ENCODE measurements at places on chromosomes 7 and 10.
A peak's percentile ranks its signal among the peaks of the same experiment; 100 is the strongest.

DNA sequence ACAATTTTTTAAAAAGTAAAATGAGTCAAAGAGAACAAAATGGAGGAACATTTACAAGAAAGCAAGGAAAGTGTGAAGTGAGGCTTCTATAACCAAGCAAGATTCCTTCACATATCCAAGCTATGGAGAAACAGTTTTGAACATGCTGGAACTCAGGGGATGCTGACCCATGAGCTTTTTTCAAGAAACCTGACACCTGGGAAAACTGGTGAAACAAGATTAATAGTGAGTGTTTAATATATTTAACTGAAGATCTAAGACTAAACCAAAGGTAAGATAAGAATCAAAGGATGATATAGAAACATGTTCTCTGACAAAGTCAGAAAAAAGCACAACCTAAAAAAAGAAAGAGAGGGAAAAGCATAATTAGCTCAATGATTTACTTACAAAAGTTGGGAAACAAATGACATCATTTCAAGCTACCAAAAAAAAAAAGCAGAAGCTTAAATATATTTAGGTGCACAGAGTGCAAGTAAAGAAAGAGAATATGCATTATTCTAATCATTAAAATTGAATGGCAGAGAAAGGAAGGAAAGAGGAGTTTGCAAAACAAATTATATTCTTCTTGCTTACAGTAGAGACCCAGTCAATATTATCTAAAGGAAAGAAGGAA is 24.9 kb downstream of the C7orf25 start:
- DNase-seq = peak; percentile 46

- peak; percentile 72 for DNase-seq
Observed at GRCh38 chr7:107506674-107507339, 37.0 kb downstream of the GPR22 start.

GRCh38 chr7:129858490-129858889 is 94.3 kb downstream of the UBE2H start:
- DNase-seq = no peak

- no peak for DNase-seq
Observed at GRCh38 chr10:131855461-131856401, 45.1 kb upstream of the PPP2R2D start.

DNA sequence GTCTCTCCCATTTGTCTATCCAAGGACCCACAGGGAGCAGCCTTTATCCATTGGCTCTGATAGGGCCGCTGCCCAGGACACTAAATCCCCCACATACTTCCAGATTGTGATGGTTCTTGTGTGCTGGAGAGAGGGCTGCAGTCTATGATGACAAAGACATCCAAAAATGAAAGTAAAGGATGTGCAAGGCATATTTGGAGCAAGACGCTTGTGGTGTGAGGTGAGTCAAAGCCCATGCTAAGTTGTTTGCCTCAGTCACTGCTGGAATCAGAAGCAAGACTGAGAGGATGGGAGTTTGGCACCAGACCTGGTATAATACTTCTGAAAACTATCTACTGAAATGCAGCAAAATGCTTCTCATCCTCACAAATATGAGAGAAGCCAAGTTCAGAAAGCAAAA is 22.7 kb downstream of the ZNF22 start:
- no peak for DNase-seq

DNA sequence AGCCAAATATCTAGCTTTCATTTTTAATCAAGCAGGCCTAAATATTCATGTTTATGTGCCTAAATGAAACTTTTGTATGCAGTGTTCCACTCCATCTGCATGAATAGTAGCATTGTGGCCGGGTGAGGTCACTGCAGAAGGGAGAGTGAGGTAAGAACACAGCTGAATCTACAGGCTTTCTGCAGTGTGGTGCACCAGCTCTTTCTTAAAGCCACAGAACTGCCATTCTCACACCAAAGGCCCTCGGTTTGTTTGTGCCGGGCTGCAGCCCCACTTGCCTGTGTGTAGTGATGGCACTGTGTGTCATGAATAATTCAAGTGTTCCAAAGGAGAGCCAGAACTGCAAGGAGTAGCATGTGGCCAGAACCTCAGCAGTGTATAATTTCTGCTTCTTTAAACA is 204.1 kb downstream of the TRIL start:
- no peak for DNase-seq

DNA sequence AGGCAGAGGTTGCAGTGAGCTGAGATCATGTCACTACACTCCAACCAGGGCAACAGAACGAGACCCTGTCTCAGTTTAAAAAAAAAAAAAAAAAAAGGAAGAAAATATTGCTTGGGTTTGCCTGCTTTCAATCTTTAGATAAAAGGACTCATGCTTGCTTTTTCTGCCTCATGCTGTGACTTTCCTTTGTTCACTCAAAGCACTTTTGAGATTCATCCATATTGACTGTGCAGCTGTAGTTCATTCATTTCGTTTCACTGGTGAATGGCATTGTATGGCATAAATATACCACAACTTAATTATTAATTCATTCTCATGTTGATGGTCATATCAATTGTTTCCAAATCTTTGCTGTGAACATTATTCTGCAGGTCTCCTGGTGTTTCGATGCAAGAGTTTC is 97.6 kb upstream of the NFE2L3 start:
- DNase-seq = no peak

- no peak for DNase-seq
Observed at GRCh38 chr7:36408589-36408988, 18.9 kb downstream of the ANLN start.

- no peak for DNase-seq
Observed at GRCh38 chr10:32179836-32180235, 123.6 kb upstream of the KIF5B start.

GRCh38 chr10:124621637-124622036 is 122.5 kb downstream of the FAM53B start:
- DNase-seq = no peak

DNA sequence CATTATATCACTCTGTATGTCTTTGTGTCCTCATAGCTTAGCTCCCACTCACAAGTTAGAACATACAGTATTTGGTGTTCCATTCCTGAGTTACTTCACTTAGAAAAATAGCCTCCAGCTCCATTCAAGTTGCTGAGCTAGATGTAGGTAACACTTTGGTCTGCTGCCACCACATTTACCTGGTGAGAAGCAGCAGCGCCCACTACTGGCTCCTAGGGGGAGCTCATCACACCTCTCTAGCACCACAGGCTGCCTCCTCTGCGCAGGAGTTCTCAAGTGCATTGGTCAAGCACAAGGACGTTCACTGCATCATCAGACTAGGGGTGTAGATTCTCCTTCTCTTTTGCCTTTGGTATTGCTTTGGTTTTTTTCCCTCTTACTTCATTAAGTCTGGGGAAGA is 530.9 kb upstream of the AUTS2 start:
- no peak for DNase-seq

DNA sequence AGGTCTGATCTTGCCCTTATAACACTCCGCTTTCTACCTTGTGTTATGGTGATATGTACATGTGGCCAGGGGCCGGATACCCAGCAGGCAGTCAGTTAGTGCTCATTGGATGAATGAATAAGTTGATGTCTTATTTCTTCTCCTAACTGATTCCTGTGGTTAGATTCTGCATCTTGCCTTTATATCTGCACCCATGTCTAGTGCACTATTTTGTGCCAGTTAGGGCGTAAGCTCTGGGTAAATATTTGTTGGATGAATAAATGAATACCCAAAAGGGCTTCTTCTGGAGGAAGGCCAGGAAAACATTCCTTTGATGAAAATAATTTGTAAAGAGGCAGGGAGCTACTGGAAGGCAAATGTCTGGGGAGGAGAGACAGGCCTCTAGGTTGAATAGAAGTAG is 148.2 kb downstream of the CHN2 start:
- no peak for DNase-seq

DNA sequence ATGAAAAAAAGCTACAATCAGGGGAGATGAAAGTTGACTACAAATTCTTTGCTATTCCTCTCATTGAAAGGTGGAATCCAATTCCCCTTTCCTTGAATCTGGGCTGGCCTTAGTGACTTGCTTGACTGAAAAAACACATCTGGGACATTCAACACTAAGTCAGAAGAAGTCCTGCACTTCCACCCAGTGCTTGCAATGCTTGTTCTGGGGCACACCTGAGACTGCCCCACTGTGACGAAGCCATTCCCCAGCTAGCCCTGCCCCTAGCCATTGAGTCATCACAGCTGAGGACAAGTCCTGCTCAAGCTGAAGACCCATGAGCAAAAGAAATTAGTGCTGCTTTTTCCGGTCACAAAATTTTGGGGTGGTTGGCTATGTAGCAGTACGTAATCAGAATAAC is 19.2 kb upstream of the GRID1 start:
- DNase-seq = no peak

- peak; percentile 60 for DNase-seq
Observed at GRCh38 chr10:120221873-120222485, 235.0 kb upstream of the PLPP4 start.

DNA sequence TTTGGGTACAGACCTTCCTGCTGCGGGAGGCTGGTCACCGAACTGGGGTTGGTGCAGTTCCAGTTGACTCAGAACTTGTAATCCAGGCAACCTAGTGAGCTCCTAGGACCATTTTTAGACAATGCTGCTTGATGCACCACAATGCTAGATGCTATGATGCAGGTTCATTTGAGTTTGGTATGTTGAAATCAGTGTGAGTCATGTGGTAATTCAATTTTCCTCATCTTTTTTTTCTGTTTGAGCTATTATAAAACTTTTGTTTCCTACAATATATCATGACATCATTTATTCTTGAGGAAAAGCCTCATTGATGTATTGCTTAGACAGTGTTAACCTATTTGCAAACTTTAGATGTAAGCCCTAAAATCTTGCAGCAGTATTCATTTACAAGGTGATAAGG is 40.9 kb upstream of the MTPN start:
- DNase-seq = no peak

DNA sequence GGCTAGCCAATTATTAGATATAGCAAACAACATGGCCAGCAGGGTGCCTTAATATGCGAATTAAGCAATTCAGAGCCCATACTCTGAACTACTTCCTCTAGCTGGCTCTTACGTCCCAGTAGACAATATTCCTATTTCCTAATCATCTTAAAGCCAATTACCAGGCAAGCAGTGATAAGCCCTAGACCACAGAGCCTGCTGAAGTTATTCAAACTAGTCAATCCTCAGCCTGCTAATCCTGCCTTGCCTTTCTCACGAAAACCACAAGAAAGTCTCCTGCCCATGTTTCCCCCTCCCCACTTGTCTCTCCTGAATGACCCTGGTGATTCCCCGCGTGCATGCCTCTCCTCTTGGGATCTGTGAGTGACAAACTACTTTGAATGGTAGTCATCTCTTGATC is 86.8 kb upstream of the CACNA2D1 start:
- no peak for DNase-seq

DNA sequence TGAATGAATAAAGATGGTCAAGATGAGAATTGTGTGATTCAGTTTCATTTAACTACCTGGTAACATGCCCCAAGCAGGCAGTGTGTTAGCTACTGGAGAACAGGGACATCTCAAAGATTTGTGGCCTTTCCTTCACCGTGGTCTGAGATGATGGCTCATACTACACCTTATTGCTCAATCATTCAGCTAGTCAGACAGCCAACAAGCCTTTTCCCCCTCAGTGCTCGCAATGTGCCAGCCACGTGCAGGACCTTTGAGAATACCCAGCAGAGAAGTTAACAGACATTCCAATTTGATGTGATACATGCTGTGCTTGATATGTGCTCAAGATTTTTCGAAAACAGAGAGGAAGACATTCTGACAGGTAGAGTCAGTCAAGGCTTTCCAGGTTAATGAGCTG is 562.8 kb downstream of the SUGCT start:
- DNase-seq = no peak

DNA sequence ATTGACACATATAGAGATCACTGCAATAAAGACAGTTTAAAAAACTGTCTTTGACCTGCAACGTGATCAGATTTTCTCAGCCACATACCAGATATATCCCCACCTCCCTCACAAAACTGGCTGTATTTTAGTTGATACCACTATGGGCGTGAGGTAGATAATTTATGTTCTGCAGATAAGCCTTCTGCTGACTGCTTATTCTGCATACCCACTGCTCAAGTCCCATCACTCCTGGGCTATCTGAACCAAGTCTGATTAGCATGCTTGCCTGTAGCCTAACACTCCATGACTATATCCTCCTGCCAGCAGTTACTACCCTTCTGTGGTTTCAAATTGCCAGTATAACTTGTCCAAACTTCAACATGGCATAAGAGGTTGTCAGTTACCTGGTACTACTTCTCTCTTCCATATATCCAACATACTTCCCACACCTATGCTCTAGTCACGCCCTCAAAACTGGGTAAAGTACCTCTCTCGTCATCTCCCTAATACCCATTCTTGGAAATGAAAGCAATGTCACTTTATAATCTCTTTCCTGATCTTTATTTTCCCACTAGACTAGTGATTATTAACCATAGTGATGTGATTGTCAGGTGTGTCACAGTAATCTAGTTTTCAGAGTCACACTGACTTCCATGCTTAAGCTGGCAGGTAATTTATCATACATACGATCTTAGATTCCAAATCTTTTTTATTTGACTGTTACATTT is 70.7 kb downstream of the MALSU1 start:
- no peak for DNase-seq

GRCh38 chr7:130853503-130854279 is 119.7 kb upstream of the KLF14 start:
- no peak for DNase-seq
